ENCODE measurements at places on chromosomes 2 and 18.

GRCh38 chr18:71370095-71370494 is 1081.2 kb downstream of the SOCS6 start:
- no peak for DNase-seq

- no peak for DNase-seq
Measured at GRCh38 chr18:58303363-58303762, 259.3 kb downstream of the NEDD4L start.

GRCh38 chr2:236879416-236879963 is 206.2 kb upstream of the COPS8 start:
- DNase-seq: no peak

- DNase-seq: no peak
Measured at GRCh38 chr18:70246061-70246466, 40.6 kb upstream of the RTTN start.

DNA sequence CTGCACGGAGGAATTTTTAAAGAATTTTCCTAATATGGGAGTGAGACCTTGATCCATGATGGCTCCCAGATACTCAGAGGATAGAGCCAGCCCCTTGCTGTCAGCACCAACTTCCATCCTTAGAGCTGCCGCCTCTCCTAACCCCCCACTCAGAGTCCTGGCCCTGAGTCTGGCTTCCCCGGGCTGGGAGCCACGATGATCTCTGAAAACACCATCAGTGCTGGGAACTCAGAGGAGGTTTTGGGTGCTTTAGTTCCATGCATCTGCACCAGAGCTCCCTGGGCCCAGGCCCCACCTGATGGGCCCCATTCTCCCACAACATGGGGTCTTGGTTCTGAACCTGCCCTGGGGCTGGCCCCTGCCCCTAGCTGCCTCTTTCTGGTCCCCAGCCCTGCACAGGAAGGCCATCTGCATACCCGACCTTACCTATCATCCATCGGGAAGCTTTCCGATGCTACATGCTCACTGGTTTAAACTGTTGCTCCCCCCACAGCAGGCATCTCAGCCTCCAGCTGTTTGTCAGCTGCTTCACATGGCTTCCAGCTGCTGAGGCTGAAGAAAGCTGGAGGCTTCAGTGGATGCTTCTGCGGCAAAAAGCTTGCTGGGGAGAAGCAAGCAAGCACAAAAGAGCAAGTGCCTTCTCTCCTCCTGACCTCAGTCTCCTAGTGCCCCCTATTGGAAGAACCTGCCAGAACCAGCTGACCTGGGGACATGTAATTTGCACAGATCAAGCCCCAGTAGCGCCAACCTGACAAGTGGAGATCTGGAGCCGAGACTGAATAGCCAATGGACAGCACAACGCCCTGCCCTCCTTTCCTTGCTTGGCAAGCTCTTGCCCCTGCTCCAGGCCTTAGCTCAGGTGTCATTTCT is 24.2 kb upstream of the RHOB start:
- peak; percentile 53 for DNase-seq

- no peak for DNase-seq
Measured at GRCh38 chr2:105553538-105554196, 154.8 kb upstream of the FHL2 start.

DNA sequence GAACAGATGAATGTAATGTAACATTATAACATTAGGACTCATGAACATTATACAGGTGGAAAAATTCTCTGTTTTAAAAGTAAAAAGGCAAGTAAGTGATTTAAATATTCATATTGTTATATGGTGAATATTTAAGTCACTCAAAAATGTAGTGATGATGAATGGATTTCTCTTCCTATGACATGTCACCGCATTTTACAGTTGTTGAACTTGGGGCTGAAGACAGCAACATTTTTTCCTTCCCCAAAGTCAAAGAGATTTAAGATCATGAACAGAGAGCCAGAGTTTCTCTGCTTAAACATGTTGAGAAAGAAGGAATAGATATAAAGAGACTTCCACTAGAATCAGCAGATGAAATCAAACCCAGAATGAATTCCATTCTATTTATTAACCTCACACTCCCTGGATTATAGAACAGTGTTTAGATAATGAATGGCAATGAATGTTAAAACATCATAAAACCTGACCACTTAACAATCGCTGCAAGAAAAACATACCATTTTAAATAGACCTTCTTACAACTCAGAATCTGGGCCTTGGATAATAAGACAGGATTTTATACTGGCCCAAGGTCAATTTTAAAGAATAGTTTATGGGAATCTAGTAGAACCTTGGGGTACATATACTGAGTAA is 163.6 kb upstream of the SIX2 start:
- DNase-seq: no peak

DNA sequence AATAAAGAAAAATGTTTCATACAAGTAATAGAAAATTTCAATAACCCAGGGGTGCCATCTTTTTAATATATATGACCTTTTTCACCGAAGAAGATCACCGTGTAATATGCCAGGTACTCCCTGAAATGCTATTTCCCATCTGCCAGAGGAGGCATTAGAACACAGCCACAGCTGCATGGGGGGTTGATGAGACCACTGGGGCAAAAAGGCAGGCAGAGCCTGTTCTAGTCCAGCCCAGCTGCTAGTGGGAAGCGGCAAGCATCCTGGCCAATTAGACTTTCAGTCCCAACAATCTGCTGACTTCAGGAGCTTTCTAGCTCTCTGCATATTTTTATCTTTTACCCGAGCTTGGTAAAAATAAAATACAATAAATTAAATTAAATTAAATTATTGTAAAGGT is 362.6 kb downstream of the RIT2 start:
- DNase-seq: peak; percentile 21

- DNase-seq: no peak
Measured at GRCh38 chr18:74137920-74138538, 9.6 kb downstream of the FBXO15 start.

GRCh38 chr2:240182476-240182875 is 42.0 kb upstream of the OTOS start:
- DNase-seq: no peak

- DNase-seq: no peak
Measured at GRCh38 chr18:73511771-73512503, 635.7 kb downstream of the FBXO15 start.

GRCh38 chr2:204264621-204265140 is 280.6 kb upstream of the PARD3B start:
- DNase-seq: no peak

DNA sequence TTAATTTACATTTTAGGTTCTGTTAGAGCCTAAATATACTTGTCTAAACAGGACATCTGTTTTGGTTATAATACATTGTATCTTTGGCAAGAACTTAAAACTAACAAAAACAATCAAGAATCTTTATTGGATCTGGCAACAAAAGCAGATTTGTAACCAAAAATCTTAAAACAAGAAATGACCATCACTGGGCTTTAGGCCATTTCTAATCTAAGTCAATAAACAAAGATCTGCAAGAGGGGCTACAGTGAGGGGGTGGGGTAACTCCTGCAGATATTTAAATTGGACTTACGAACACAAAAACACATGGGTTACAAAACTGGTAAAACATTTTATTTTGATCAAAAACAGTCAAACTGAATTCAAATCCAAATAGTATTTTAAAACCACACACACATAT is 77.3 kb downstream of the SRBD1 start:
- no peak for DNase-seq

- peak; percentile 20 for DNase-seq
Measured at GRCh38 chr18:68847219-68847837, 49.4 kb downstream of the CCDC102B start.

DNA sequence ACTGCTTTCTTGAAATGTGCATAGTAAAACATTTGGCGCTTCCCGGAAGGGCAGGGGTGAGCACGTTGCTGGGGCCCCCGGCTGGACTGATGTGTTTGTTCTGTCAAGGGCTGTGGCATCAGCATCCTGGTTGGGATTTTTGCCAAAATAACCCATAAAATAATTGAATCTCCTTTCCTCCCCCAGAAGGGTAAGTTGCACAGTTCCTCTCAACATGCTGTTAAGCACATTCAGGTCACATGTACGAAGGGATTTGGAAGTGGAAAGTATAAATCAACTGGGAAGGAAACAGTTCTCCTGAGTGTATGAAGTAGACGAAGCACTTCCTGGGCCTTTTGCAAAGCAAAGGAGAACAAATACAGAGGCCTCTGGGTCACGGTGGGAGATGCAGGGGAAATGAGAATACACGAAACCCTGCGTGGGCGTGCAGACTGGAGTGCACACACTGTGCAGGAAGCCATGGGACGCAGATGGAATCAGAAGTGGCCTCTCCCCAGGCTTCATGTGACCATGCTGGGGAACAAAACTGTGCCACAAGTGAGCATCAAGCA is 183.9 kb downstream of the LPIN1 start:
- DNase-seq: no peak

DNA sequence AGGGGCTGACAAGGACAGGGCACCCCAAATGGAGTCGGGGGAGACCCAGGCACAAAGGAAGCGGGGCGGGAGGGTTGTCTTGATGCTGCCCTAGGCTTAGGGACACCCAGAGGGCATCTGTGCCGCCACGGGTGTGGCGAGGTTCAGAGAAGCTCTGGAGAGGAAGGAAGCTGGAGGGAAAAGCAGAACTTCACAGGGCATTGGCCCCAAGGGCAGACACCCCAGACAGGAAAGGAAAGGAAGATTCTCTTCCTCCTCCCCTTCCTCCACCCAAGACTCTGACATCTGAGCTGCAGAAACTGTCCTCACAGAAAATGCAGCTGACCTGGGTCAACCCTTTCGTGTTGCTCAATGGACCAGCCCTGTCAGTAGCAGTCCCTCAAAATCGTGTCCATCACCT is 25.6 kb downstream of the DNMT3A start:
- DNase-seq: no peak

DNA sequence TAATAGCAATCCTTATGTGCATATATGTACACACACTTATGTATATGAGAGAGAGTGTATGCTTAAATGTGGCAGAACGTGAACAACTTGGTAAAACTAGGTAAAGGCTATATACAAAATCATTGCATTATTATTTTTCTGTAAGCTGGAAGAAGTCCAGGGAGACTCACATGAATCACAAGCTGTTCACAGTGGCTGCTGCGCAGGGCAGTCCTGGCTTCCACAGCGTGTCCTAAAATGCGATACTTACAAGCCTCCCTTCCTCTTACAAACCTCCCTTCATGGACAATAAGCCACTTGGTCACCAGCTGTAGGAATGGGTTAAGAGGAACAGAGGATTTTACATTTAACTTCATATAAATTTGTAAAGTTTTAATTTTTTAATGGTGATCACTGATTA is 114.9 kb upstream of the AGAP1 start:
- no peak for DNase-seq

GRCh38 chr2:133416736-133417135 is 151.5 kb downstream of the NCKAP5 start:
- no peak for DNase-seq

GRCh38 chr18:44123743-44124142 is 556.9 kb upstream of the SETBP1 start:
- no peak for DNase-seq

DNA sequence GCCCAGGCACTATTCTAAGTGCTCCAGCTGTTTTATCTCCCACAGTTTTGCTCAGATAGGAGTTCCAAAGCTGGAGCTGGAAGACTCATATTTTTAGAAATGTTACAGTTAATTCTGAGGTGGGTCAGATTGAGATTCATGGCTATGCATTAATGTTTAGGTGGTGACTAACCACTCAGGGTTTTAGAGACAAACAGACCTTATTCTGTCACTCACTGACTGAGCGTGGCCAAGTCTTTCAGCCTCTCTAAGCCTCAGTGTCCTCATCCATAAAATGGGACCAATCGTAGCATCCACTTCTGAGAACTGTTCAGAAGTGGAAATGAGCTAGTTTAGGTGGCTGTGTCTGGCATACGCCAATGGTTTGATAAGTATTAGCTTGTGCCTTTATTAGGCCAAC is 4.3 kb upstream of the CASP8 start:
- DNase-seq: no peak

- peak; percentile 52 for DNase-seq
Measured at GRCh38 chr2:74399785-74400184, 19.7 kb upstream of the DCTN1 start.

GRCh38 chr2:69375494-69376353 is 11.3 kb downstream of the GFPT1 start:
- peak; percentile 63 for DNase-seq

- DNase-seq: no peak
Measured at GRCh38 chr2:235257590-235257989, 236.3 kb upstream of the AGAP1 start.

Data from mesendoderm (in vitro differentiated cells).